ENCODE measurements at places on chromosomes 2 and 18. TPM values are rescaled to one million over a fixed set of nuclear protein-coding genes. Genes with fewer than 3 reads are reported as not detected.
A peak's percentile ranks its signal among the peaks of the same experiment; 100 is the strongest.

TXNDC2 gene
- total RNA-seq, result not detected

FAM161A gene
- 6.6 TPM for total RNA-seq

- H3K4me3 ChIP-seq, result no peak overlapping the region
- H3K27me3 ChIP-seq, result no peaks in the 10 kb centered on the region
- no peak for DNase-seq
Measured at GRCh38 chr18:76394780-76395476, 100.1 kb downstream of the ZNF516 start.

GRCh38 chr2:23513245-23513871 is 128.4 kb downstream of the KLHL29 start:
- H3K4me3 ChIP-seq, result no peak overlapping the region
- peak overlapping the region; percentile 63 for H3K27ac ChIP-seq
- H3K27me3 ChIP-seq, result no peaks in the 10 kb centered on the region
- no peaks in the 10 kb centered on the region for H3K36me3 ChIP-seq
- no peaks in the 10 kb centered on the region for H3K4me1 ChIP-seq
- no peak for DNase-seq

GATA6 gene
- 79.9 TPM for total RNA-seq

DNA sequence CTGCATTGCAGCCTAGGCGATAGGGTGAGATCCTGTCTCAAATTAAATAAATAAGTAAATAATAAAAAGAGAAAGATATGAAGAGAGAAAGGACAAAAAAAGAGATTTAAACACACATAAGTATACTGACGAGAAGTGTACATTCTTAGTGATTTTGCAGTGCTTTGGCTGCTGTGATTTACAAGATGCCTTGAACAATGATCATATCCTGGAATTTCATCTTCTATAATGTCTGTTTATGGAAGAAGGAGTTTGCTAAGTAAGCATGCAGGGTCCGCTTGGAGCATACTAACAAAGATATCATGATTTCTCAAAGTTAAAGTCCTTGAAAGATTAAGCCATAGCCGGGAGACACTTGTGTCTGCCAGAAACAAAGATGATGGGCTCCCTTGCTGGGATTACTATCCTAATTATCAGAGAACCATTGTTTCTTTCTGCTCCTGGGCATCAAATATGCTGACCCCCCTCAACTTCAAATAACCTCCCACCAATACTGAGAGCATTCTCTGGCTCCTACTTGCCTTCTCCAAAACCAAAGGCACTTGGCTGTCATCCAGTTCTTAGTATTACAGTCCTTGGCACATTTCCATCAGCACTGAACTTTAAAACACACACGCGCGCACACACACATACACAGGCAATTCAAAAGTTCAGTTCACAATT is 47.5 kb upstream of the STAM2 start:
- DNase-seq, result peak; percentile 54
- H3K27ac ChIP-seq, result peak overlapping the region; percentile 20
- H3K27me3 ChIP-seq, result no peaks in the 10 kb centered on the region
- H3K36me3 ChIP-seq, result no peaks in the 10 kb centered on the region
- H3K4me3 ChIP-seq, result no peak overlapping the region
- peaks cover 29% of the 10 kb centered on the region for H3K4me1 ChIP-seq

ZNF24 gene
- 76.2 TPM for total RNA-seq

DNA sequence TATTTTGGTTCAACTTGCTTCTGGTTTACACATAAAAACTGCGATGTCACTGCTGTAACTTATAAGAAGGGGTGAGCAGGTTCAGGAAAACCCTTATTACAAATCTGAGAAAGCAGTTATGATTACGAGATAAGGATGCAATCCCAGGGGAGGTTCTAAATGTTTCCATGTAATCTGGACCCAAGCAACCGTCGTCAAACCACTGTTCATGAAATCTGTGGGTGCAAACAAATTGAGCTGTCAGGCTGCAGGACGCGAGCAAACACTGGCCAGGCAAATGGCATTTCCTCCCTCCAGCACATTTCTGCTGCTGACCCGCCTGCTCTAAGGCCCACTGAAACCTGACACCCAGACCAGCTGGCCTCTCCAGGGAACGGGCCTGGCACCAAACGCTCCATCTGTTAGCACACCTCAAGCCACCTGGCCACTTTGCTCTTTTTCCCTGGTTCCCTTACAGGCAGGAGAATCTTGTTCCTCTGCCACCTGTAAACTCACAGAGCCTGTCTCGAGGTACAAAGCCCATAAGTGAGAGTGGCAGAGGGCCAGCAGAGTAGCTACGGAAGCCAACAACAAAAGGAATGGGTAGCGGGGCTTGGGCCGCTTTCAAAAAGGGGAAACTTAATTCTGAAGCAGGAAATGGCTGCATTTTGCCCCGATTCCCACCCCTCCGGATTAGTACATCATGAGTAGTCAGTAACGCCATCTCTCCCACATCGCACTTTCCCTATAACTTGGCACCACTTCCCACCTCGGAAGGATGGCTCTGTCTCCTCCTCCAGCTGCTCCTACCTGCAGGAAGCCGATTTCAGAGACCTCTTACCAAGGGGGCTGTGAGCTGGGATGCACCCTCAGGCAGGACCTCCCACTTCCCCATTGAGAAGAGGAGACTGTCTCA is 26.5 kb downstream of the CRACDL start:
- H3K36me3 ChIP-seq, result no peaks in the 10 kb centered on the region
- no peak overlapping the region for H3K4me3 ChIP-seq
- no peaks in the 10 kb centered on the region for H3K27me3 ChIP-seq
- peaks cover 37% of the 10 kb centered on the region for H3K4me1 ChIP-seq
- peak overlapping the region; percentile 90 for H3K27ac ChIP-seq
- DNase-seq, result peak; percentile 94

DNA sequence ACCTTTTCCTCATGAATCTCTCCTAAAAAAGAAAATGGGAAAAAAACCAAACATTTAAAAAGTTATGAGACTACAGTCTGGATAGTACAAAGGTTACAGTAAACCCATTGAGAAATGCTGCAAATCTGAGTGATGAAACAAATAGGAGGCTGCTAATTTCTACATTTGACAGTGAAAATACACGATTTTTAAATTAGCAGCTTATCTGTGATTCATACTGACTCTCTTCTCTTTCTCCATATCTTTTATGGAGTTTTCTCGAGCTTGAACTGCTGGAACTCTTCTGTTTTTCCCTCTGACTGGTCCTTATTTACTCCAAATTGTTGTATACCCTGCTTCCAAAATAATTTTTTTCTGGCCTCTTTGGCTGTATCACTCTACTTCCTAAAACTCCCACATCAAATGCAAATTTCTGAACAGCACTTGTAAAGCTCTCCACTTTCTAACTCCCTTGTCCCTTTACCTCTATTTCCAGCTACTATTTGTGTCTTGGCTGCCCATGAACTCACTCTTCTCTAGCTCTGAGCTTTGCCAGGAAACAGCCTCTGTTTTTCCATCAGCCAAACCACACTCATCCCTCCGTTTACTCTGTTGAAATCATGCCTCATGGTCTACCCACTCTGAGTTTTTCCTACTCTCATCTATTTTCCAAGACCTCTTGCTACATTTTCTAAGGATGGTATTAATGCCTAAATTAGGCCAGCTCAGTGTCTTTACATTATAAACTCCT is 73.7 kb downstream of the RBMS1 start:
- H3K27me3 ChIP-seq, result no peaks in the 10 kb centered on the region
- DNase-seq, result no peak
- H3K36me3 ChIP-seq, result no peaks in the 10 kb centered on the region
- H3K4me1 ChIP-seq, result peaks cover 26% of the 10 kb centered on the region
- no peak overlapping the region for H3K27ac ChIP-seq
- H3K4me3 ChIP-seq, result no peak overlapping the region

HOXD9 gene
- not detected for total RNA-seq

- no peaks in the 10 kb centered on the region for H3K36me3 ChIP-seq
- no peak for DNase-seq
- H3K4me3 ChIP-seq, result no peak overlapping the region
Measured at GRCh38 chr18:57469884-57470283, 34.7 kb downstream of the ONECUT2 start.

DNA sequence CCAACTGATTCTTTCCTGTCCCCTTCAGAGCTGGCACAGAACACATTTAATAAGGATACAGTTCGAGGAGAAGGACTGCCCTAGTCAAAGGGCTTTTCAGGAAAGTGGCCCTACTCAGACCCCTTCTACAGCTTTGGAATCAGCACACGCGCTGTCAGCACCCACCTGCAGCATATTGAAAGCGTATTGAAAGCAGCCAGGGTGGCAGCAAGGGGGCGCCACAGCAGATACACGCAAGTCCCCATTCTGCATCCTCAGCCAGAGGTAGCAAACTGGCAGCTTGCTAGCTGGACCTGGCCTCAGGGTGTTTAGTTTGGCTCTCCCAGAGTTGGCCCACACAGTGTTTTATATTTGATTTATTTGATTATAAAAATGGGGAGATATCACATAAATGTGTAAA is 101.0 kb upstream of the NT5C1B start:
- no peak overlapping the region for H3K27ac ChIP-seq
- H3K36me3 ChIP-seq, result no peaks in the 10 kb centered on the region
- H3K27me3 ChIP-seq, result no peaks in the 10 kb centered on the region
- no peak overlapping the region for H3K4me3 ChIP-seq

PTPRN gene
- 5.0 TPM for total RNA-seq

SP140L gene
- total RNA-seq, result 17.5 TPM

GREB1 gene
- total RNA-seq, result 37.9 TPM

TBR1 gene
- total RNA-seq, result not detected

DNA sequence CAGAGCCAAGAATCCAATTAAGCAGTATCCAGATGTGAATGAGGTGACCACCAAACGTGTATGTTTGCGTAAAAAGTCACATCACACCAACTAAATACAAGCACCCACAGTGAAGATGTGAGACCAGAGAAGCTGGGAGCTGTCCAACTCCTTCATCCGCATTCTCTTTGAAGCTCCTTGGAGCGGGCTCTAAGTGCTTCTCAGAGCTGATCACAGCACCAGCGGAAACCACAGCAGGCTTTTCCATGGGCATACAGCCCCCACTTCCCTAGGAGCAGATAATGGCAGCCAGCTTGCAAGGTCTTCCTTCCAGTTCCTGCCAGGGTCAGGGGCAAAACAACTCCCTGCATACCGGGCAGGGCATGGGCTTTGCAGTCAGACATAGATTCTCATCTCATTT is 36.4 kb downstream of the REEP1 start:
- no peak overlapping the region for H3K27ac ChIP-seq
- no peaks in the 10 kb centered on the region for H3K36me3 ChIP-seq
- no peak overlapping the region for H3K4me3 ChIP-seq
- H3K4me1 ChIP-seq, result peaks cover 43% of the 10 kb centered on the region

- DNase-seq, result peak; percentile 86
- H3K4me1 ChIP-seq, result no peaks in the 10 kb centered on the region
- peak within 1 kb of the TSS; percentile 21 for H3K4me3 ChIP-seq
- no peaks in the 10 kb centered on the region for H3K36me3 ChIP-seq
Measured at GRCh38 chr2:233013027-233013461, at the start of gene NGEF. TSS of gene NGEF (minus strand) at chr2:233013256. CDS start at chr2:232974890, 38,366 bp downstream.

UGT1A3 gene
- total RNA-seq, result 6.7 TPM

GRCh38 chr2:62660087-62660486 is 45.4 kb upstream of the EHBP1 start:
- no peaks in the 10 kb centered on the region for H3K27me3 ChIP-seq
- H3K4me3 ChIP-seq, result no peak overlapping the region
- no peak overlapping the region for H3K27ac ChIP-seq
- no peaks in the 10 kb centered on the region for H3K36me3 ChIP-seq
- H3K4me1 ChIP-seq, result peaks cover 57% of the 10 kb centered on the region
- DNase-seq, result no peak

GRCh38 chr2:197144183-197144582 is 166.4 kb downstream of the ANKRD44 start:
- DNase-seq, result no peak
- H3K27me3 ChIP-seq, result no peaks in the 10 kb centered on the region
- H3K27ac ChIP-seq, result no peak overlapping the region
- H3K36me3 ChIP-seq, result no peaks in the 10 kb centered on the region
- no peak overlapping the region for H3K4me3 ChIP-seq
- H3K4me1 ChIP-seq, result peaks cover 27% of the 10 kb centered on the region

Measured in stomach (tissue), 19 donors.